ENCODE measurements at places on chromosomes 3 and 15.

- no peak for DNase-seq
Observed at GRCh38 chr3:100041328-100041749, 73.0 kb downstream of the FILIP1L start.

GRCh38 chr3:52930748-52931147, 33.4 kb upstream of the STIMATE start:
- DNase-seq: no peak

DNA sequence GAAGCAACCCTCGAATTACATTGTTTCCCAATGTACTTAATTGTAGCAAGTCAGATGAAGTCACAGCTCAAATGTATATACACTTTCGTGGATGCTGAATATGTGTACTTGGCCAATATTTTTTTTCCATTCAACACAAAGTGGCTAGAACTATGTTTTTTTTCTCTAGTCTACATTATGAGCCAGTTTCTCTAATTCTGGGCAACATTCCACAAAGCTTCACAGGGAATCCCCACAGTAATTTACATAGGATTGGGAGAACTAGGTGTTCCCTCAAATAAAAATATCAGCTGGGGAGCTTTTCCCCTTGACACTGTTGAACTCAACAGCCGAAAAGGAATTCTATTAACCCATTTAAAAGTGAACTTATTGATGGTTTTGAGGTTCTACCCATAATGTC, 493.1 kb downstream of the MECOM start:
- no peak for DNase-seq

DNA sequence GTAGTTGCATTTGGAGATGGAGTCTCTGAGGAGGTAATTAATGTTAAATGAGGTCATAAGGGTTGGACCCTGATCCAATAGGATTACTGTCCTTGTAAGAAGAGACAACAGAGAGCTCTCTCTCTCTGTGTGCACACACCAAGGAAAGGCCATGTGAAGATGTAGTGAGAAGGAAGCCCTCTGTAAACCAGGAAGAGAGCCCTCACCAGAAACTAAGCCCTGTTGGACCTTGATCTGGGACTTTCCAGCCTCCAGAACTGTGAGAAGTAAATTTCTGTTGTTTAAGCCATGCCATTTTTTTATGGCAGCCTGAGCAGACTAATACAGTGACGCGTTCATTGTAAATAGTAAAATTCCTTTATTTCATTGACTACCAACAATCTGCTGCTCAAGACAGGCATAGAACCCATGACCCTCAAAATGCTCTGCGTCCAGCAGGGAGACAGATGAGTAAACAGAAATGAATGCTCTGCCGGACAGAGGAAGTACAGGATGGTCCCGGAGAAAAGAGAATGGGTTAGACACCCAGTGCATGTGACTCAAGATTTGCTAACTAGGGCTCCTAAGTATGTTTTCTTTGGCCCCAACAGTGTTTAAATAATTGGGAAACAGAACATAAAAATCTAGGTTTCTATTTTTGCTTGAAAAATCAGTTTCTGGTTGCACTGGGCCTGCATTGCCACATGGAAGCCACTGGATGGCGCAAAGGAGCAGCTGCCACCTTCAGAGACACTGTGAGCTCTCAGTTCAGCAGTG, 37.9 kb upstream of the TNFAIP8L3 start:
- no peak for DNase-seq

- DNase-seq: no peak
Observed at GRCh38 chr3:115475178-115476041, 147.9 kb upstream of the GAP43 start.

- DNase-seq: no peak
Observed at GRCh38 chr3:55702822-55703221, 215.7 kb upstream of the WNT5A start.

- DNase-seq: no peak
Observed at GRCh38 chr3:42751609-42752008, 21.4 kb downstream of the CCDC13 start.

DNA sequence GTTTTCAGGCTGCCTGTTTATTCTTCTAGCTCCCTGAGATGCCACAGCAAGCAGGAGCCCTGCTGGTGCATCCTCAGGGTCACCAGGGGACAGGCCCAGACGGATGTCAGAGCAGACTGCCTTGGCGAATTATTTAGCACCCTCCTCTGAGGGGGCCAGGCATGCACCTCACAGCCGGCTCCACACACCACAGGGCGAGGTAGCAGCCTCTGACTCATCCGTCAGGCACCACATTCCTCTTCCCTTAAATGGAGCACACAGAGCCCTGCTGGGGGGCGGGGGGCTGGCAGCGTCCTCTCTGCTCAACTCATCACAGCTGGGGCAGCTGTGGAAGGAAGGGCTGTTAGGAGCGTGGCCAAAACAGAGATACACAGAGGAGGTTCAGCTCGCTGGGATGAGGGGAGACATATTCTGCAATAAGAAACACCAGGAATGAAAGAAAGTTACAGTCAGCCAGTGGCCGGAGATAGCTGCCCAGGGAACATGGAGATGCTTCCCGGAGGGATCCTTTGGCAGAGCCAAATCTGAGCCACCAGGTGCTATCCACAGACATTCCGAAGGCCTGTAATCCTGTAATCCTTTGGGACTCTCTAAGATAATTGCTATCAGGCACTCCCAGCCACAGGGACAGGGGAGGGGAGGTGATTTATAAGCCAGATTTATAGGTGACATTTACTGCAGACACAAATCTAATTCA, 13.9 kb upstream of the PRICKLE2 start:
- DNase-seq: no peak

- no peak for DNase-seq
Observed at GRCh38 chr3:123143669-123144411, 57.9 kb upstream of the SEC22A start.

GRCh38 chr3:37906734-37907282, 45.1 kb downstream of the CTDSPL start:
- DNase-seq: peak; percentile 4

DNA sequence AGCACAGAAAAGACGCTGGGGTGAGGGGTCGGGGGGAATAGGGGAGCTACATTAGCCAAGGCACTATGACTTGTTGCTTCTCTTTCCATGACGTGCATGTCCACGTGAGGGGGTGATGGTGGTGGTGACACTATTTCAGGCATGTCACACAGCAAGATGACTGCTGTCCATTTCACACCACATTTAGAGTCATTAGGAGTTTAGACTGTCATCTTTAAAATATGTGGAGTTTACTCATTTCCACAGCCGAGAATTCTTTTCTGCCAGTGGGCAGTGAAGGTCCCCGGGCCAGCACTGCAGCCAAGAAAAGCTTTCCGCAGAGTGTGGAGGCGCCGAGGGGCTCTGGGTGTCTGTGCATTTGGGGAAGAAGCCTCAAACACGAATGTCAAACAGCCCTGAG, 954 bp upstream of the DGKG start:
- DNase-seq: no peak

DNA sequence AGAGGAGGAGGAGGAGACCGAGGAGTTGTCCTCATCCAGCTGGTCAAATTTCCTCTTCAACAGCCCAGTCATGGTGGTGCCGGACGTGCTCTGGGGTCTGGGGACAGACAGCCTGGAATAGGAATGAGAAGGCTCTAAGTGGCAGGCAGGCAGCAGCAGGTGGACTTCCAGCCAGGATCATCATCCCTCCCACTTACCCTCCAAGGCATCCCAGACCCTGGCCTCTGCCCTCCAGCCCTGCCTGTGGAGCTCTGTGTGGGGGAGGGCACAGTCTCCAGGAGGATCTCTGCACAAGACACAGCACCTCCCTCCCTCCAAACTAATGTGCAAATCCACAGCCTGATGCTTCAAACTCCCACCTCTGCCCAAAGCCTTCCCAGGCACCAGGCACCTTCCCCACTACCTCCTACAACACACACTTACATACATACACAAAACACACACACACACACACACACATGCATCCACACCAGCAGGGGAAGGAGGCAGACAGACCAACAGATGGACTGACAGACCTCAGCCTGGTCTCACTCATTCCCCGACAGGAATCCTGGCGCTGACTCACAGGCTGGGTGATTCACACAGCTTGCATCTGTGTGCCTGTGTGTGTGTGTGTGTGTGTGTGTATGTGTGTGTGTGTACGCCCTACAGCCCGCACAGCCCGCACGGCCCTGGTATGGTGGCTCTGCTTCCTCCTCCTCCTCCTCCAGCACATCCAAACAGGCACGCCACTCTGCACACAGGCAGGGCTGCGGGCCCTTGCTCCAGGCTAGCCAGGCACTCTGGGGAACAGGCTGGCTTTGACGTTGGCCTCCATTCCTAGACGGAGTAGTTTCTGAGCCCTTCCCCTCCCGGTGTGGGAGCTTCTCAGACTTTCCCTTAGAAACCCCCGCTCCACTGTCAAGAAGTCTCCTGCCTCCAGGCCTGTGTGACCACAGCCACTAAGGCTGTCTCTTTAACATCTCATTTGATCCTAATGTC, 6.5 kb downstream of the CSRNP1 start:
- DNase-seq: no peak

- peak; percentile 52 for DNase-seq
Observed at GRCh38 chr3:132721479-132722164, 587 bp downstream of the NPHP3 start.

Measured in DMS79 treated with DMSO at 0.1 percent for 48 hours (cell line).